ENCODE measurements at places on chromosomes 7 and 10.
A peak's percentile ranks its signal among the peaks of the same experiment; 100 is the strongest.

GRCh38 chr10:14416308-14416700 lies 85.6 kb upstream of the FRMD4A start:
- DNase-seq: no peak

- DNase-seq: peak; percentile 5
Observed at GRCh38 chr10:43000651-43001426, 76.0 kb upstream of the RET start.

DNA sequence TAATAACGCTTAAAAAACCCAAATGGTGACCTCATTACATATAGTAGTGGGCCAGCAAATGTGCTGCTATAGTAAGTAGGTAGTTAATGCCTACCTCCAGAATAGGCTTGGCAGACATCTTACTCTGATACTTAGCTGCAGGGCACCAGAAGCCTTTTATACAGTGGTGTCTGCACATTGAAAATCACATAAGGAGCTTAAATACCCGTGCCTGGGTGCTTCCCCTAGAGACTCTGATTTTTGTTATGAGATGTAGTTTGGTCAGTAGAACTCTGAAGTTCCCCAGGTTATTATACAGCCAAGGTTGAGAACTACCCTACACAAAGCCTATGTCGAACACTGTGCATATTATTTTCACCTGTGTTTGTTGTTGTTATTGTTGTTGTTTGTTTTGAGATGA lies 47.2 kb downstream of the ANKIB1 start:
- no peak for DNase-seq

DNA sequence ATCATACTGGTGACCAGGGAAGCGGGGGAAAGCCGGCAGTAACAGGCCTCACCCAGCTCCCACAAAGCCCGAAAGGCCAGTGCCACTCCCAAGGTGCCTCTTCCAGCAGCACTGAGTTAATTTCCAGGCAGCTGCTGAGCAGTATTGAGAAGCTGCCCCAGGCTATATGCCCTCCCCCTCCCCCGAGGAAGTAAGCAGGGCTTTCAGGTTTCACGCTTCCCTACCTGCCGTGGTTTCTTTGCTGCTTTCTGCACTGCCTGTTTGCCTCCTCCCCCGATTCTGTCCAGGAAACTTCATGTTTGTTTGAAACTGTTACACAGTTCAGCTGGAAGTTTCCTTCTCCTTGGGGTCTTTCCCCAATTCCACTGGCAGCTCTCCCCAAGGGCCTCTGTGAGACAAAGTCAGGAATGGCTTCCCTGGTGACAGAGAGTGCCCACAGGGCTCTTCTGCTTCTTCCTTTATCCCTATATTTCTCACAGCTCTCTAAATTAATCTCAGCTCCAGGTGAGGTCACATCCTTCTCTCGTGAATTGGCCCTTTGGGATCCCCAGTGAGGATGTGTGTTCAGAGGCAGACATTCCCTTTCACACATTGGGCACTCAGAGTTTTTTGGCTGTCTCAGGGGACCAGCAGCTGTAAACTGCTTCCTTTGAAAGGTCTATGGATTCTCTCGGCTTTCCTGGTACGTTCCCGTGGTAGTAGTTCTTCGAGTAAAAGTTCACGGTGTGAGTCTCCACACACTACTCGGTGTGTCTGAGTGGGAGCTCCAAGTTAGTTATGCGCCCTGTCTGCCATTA lies 19.4 kb downstream of the C1GALT1 start:
- peak; percentile 69 for DNase-seq

DNA sequence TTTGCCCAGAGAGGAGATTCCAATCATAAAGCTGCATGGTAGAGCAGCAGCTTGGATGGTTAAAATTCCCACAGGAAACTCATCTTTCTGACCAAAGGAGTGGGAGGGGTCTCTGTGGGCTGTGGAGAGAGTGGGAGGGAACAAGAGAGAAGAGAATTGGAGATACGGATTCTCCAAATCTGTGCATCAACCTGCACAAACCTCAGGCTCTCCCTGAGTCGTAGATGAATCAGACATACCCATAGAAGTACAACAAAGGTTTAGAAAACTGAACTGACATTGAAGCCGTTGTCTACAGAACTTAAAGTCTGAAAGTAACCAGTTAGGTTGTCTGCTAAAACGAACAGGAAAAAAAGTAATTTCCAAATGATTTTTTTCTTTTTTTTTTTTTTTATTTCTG lies 41.9 kb downstream of the CYCS start:
- DNase-seq: no peak

All from WTC11 (cell line).